ENCODE measurements at places on chromosomes 11 and 22. TPM values are rescaled to one million over a fixed set of nuclear protein-coding genes. Genes with fewer than 3 reads are reported as not detected.

DNA sequence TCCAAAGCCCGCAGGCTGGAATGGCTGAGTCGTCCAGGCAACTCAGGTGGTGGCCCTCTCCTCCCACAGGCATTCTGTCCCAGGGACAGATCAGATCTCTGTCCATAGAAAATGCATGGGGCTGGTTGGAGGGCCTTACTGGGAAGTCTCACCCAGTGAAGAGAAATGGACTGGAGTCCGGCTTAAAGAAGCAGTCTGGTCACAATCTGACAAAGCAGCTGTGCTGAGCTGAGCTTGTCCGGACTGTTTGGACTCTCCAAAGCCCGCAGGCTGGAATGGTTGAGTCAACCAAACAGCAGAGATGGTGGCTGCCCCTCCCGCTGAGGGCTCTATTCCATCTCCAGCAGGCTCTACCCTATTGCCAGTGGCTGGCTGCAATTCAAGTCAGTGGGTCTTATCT, 14.4 kb upstream of the DEPDC7 start:
- H3K27me3 ChIP-seq, result no peaks in the 10 kb centered on the region
- no peak overlapping the region for H3K4me3 ChIP-seq
- DNase-seq, result no peak
- H3K27ac ChIP-seq, result no peak overlapping the region
- peaks cover 6% of the 10 kb centered on the region for H3K36me3 ChIP-seq

DNA sequence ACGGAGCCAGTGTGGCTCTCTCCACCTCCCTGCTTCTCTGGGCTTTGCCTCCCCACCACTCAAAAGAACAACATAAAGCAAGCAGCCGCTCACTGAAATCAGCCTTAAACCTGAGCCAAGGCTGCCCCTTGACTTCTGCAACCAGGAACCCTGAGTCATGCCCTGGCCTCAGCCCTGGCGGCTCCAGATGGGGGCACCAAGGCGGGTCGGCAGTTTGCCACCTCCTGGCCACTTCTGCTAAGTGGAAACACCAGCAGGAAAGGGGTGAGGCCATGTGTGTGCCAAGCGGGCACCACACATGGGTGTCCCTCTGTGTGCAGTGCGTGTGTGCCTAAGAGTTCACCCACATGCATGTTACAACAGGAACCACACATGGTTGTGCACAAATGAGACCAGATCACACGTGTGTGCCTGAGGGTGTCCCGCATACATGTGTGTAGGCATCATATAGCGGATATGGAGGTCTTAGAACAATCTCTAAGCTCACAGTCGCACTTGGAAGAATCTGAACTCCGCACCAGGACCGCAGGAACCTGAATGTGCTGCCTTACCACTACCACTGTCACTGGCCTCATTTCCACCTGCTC, 221.2 kb downstream of the MN1 start:
- DNase-seq, result peak; percentile 29
- H3K4me3 ChIP-seq, result no peak overlapping the region
- H3K27ac ChIP-seq, result no peak overlapping the region

- H3K4me3 ChIP-seq, result peak overlapping the region; percentile 71
- no peaks in the 10 kb centered on the region for H3K27me3 ChIP-seq
- no peaks in the 10 kb centered on the region for H3K36me3 ChIP-seq
- peak; percentile 72 for DNase-seq
- peaks cover 20% of the 10 kb centered on the region for H3K4me1 ChIP-seq
- H3K27ac ChIP-seq, result no peak overlapping the region
These were observed 18.0 kb downstream of the CREB3L1 start for GRCh38 chr11:46295312-46296058.

DNA sequence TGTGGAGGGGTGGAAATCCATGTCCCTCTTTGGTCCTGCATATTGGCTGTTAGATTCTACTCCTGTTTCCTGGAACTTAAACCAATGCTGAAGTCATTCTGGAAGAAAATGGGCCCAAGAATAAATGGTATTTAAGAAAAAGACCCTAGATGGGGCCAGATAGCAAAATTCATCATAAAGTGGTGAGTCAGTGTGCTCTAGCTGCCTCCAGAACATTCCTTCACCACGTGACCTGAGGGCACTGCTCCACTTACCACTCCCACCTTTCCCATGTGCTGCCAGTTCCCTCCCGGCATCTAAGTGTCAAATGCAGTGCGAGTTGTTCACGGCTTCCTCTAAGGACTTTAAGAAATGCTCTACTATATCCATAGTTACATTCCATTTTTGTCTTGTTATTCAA, 30.9 kb upstream of the NAP1L4 start:
- no peaks in the 10 kb centered on the region for H3K27me3 ChIP-seq
- peak; percentile 53 for DNase-seq
- H3K4me1 ChIP-seq, result peaks cover 20% of the 10 kb centered on the region
- H3K36me3 ChIP-seq, result peaks cover 89% of the 10 kb centered on the region

- no peaks in the 10 kb centered on the region for H3K36me3 ChIP-seq
- H3K4me3 ChIP-seq, result no peak overlapping the region
- H3K4me1 ChIP-seq, result no peaks in the 10 kb centered on the region
- no peaks in the 10 kb centered on the region for H3K27me3 ChIP-seq
These were observed 8.3 kb downstream of the BRSK2 start for GRCh38 chr11:1397862-1398527.

GRCh38 chr11:27574342-27574741, 67.8 kb upstream of the LIN7C start:
- H3K27me3 ChIP-seq, result no peaks in the 10 kb centered on the region
- no peaks in the 10 kb centered on the region for H3K4me1 ChIP-seq
- no peak for DNase-seq
- no peak overlapping the region for H3K4me3 ChIP-seq

DNA sequence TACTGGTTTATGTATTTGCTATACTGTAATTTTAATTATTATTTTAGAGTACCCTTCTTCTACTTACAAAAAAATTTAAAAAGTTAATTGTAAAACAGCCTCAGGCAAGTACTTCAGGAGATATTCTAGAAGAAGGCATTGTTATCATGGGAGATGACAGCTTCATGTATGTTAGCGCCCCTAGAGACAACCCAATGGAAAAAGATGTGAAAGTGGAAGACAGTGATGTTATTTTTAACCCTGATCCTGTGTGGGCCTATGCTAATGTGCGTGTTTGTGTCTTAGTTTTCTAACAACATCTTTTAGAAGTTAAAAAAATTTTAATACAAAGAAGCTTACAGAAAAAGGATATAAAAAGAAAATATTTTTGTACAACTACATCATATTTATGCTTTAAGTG, 205.0 kb downstream of the FAM76B start:
- no peak overlapping the region for H3K4me3 ChIP-seq
- no peak for DNase-seq
- H3K4me1 ChIP-seq, result peaks cover 11% of the 10 kb centered on the region
- no peaks in the 10 kb centered on the region for H3K36me3 ChIP-seq
- H3K27ac ChIP-seq, result peak overlapping the region; percentile 50

DNA sequence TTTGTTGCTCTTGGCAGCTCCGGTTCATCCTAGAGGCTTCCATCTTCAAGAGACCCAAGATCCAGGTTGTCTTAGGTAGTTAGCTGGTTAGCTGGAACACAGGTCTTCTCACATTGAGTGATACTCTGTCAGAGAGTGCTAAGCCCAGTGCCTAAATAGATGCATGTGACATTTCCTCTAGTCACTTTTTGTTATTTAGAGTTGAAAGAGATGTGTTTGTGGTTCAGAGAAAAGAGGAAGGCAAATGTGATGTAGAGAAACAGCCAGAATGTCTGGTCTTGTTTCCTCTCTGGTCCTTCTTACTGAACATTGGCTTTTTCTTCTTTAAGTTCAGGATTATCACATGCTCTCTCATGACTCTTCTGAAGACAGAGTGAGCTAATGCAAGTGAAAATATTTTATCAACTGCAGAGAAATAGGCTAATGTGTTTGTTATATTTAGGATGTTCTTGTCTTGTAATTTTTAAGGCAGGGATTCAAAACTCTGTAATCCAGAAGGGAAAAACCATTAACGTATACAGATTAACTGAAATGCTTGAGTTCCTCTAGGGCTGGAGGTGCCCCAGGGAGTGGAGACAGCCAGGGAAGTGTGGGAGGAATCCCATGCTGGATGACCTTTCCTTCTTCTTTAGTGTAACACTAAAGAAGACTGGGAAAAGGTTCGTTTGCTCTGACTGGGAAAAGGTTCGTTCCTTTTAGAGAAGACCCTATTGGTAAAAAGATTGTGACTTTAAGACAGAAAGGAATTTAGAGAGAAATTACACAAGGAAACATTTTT, 75.4 kb downstream of the SWAP70 start:
- no peak overlapping the region for H3K4me3 ChIP-seq
- H3K27me3 ChIP-seq, result no peaks in the 10 kb centered on the region
- H3K36me3 ChIP-seq, result peaks cover 33% of the 10 kb centered on the region
- no peak for DNase-seq
- no peaks in the 10 kb centered on the region for H3K4me1 ChIP-seq
- H3K27ac ChIP-seq, result no peak overlapping the region

Gene LRRC56
- 0.75 TPM for total RNA-seq

Gene MRGPRX4
- not detected for total RNA-seq

Gene TSGA10IP
- not detected for total RNA-seq

Gene CNIH2
- total RNA-seq, result 1.6 TPM

Gene OR52H1
- not detected for total RNA-seq

Gene RIMBP3C
- 0.14 TPM for total RNA-seq

Gene ENTHD1
- total RNA-seq, result not detected

Gene RFPL2
- total RNA-seq, result not detected
